ENCODE measurements at places on chromosomes 3 and 15.

GRCh38 chr15:59940928-59941327 lies 63.2 kb upstream of the FOXB1 start:
- DNase-seq: no peak

DNA sequence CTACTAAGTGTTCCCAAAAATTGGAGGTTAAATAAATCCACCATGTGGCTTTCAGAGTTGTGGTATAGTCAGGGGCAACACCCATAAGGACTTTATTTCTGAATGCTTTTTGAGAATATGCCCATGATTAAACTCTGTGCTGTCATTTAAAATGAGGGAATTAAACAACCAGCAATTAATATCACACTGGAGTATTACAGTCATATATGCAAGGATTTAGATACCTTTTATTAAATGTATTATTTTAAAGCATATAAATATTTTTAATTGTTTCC lies 227.6 kb downstream of the ZPLD1 start:
- no peak for DNase-seq

GRCh38 chr15:96888764-96889163 lies 558.3 kb downstream of the NR2F2 start:
- DNase-seq: no peak

GRCh38 chr3:15602146-15602536 lies 596 bp downstream of the BTD start:
- no peak for DNase-seq

DNA sequence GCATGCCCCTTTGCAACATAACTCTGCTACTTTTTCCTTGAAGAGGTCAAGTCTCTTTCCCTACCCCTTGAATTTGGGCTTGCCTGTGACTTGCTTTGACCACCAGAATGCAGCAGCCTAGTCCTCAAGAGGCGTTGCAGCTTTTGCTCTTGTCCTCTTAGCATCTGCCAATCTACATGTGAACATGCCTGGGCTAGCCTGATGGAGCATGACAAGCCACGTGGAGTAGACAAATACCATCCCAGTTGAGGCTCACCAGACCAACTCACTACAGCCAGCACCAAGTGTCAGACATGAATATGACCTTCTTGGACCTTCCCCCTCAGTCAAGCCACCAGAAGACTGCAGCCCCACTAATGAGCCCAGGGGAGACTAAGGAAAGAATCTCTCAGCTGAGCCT lies 32.9 kb downstream of the AMOTL2 start:
- DNase-seq: no peak

DNA sequence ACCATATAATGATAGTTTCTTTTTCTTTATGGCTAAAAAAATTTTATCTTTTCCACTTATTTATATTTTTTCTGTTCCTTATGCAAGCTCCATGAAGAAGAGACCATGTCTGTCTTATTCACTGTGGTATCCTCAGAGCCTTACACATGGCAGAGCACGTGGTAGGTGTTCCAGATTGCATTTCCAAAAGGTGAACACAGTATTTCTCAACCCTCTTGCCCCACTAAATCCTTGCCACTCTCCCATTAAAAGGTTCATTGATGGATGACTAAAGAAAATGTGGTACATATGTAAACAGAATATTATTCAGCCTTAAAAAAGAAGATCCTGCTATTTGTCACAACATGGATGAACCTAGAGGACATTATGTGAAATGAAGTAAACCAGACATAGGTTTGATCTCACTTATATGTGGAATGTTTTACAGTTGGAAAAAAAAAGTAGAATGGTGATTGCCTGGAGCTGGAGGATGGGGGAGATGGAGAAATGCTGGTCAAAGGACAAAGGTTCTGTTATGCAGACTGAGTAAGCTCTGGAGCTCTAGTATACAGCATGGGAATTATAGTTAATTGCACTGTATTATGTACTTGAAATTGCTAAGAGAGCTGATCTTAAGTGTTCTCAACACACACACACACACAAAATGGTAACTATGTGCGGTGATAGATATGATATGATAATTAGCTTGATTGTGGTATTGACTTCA lies 266.7 kb downstream of the CNTN3 start:
- DNase-seq: no peak

DNA sequence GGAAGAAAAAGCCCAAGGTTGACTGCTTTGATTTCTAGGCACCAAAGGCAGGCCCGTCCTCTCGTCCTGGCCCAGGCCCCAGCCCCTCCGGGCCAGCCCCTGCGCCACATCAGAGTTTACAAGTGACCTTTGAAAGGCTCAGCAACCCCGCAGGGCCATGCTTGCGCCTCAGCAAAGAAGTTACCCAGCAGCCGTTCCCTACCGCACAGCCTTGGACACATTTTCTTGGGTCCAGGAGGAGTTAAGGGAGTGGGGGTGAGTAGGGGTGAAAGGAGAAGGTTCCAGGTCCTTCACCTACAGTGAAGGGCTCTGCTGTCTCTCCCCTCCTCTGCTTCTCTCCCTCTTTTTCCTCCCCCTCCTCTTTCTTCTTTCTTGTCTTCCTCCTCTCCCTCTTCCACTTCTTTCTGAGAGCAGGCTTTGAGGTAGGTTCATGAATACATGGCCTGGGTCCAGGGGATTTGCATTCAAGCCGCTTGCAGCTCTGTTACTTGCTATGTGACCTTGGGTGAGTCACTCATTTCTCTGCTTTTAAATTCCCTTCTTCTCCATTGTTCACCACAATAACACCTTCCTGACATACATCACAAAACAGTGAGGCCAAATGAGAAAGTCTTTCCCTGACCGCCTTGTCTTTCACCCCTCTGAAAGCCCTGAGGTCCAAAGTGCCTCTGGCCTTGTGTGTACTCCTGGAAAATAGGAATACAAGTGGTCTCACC lies 223.3 kb upstream of the TPRG1 start:
- DNase-seq: no peak

GRCh38 chr3:124363476-124363875 lies 366.8 kb upstream of the UMPS start:
- DNase-seq: no peak

DNA sequence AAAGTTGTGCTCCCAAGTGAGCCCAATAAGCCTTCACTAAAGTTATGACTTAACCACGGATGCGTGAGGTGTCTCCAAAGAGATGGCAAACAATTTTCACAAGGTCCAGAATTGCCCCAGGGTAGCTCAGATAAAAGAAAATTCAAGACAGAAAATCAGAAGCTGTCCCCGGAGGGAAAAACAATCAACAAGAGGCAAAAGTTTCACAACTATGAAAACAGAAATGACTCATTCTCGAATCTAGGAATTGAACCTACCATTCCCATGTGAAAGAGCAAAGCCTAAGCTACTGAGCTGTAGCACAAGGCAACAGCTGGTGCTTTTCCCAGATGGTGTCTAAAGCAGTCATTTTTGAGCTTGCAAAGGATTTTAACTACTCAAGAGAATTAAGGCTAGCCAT lies 33.5 kb upstream of the MKRN3 start:
- no peak for DNase-seq

DNA sequence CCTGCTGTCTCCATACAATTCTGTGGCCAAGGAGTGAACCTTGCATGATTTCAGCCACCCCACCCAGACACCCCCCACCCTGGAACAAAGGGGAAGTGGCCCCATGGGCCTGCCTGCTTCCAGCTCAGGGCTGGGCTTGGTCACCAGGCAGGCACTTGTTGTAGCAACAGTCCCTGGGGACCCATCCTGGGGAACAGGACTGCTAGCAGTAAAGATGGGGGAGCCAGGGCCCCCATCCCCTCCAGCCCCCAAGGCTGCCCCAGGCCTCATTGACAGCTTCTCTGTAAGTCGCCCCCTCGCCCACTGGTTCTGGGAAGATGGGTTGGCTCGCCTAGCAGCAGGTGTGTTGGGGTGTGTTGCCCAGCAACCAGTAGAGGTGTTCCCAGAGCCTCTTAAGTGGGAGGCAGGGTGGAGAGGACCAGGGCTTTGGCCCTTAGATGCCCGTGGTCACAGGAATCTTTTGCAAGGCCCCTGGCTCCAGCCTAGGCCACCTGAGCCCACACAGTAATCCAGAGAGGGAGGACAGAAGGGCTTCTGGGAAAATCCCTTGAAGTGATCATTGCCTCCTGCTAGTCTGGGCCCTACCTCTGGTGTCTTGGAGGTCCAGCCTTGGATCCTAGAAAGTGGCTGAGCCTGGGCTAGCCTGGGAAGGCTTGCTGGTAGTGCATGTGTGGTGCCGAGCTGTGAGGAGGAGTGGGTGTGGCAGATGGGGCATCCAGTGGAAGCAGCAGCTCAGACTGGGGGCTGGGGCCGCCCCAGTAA lies 48.9 kb downstream of the CYP11A1 start:
- peak; percentile 44 for DNase-seq

GRCh38 chr15:52005748-52006701 lies 13.0 kb upstream of the MAPK6 start:
- peak; percentile 74 for DNase-seq

DNA sequence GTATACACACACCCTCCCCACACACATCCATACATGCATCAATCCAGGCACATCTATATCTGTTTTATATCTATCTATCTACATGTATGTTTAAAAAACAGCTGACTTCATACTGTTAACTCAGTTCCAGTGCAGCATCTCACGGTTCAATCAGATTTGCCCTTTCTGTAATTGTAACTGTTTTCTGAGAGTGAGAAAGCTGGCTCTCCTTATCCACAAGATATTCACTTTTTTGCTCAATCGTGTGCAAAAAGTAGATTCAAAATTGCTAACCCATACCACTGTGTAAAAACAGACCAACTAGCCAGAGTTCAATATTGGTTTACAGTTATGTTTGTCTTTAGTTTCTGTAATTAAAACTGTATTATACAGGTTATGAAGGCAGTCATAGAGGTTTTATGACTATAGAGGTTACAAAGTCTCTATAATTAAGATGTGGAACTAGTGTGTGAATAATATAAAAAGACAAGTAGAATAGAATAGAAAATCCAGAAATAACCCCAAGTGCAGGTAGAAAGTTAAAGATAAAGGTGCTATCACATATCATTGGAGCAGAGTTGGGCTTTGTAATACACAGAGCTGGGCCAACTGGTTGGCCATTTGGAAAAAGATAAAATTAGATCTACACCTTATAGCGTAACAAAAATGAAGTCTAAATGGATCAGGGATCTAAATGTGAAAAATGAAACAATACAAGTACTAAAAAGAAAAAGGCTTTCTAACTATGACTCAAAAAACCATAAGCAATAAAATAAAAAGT lies 20.1 kb upstream of the MCF2L2 start:
- no peak for DNase-seq

DNA sequence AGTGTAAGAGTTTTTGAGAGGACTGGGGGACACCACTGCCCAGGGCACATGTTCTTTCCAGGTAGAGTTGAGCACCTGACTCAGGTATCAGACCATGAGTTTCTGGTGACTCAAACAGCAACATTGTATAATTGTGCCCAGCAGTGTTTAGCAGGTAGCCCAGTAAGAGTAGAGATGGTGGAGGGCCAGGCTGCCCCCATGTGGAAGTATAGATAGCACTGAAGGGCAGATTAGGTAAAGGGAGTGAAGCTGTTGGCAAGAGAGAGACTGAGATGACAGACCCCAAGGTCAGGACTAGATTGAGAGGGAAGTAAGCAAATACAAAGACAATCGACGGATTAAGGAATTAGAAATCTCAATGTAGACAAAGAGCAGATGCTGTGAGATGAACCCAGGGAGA lies 74.6 kb downstream of the TRIM42 start:
- DNase-seq: no peak

DNA sequence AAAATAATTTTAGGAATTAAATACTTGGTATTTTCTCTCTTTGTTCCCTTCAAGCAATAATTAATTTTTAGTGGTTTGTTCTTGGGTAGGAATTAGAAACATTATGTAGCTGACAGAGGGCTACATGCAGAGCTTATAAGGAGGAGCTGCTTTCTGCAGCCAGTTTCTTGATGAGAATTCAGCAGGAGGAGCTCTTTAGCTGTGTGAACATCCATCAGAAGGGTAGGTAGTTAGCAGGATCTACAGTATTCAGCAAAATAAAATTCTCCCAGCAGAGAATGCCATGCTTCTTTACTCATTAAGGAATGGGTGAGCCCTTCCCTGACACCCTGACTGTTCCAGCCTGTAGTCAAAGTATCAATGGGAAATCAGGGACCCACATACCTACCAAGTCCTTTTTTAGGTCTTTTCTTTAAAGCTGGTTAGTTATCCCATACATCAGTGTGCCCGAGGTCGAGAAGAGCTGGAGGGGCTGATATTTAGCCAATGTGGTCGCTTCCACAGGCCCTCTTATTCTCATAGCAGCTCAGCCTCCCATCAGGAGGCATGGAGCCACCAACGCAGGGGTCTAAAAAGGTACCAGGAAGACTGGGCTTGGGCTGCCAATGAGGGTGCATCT lies 54.0 kb downstream of the KCNAB1 start:
- no peak for DNase-seq

GRCh38 chr3:5376761-5377160 lies 189.3 kb downstream of the EDEM1 start:
- no peak for DNase-seq

DNA sequence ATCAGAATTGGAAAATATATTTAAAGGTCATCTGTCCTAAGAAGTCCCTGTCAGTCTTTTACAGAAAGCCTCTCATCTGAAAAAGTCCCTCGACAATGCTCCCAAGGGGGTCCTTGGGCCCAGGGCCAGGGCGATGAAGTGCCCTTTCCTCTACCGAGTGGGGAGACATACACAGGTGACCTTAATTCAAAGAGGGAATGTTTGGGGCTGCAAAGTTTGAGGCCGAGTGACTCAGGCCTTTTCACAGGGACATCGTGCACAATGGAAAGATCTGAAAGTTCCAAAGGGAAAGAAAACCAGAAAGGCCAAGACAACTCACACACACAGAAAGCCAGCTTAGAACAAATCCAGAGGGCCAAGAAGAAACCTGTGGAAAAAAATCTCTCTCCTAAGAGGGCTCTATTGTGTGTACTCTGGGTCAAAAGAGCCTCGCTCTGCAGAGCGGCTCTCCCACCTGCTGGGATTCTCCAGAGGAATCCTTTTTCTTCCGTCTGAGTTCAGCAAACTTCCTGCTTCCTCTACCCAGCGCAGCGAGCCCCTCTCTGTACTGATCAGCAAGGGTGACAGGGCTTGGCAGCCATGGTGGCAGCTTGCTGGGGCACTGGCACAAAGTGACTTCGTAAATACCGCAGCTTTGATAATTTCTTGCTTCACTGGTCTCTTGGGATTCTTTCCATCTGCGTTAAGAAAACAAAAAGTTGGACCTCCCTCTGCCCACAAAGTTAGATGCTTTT lies 259.1 kb downstream of the OPA1 start:
- no peak for DNase-seq

GRCh38 chr15:29268706-29269484 lies 727 bp downstream of the NSMCE3 start:
- no peak for DNase-seq

DNA sequence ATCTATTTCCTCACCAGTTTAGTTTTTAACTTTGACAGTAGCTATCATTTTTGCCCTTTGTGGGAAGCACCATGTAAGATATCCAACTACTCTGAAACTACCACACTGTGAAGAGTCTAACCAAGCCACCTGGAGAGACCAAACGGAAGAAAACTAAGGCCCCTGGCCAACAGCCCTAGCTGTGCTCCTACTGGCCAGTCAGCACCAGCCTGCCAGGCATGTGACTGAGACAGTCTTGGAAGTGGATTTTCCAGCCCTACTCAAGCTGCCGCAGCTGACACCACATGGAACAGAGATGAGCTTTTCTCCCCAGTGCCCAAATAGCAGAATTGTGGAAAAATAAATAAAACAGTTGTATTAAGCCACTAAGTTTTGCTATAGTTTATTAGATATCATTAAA lies 2.9 kb upstream of the TBC1D5 start:
- no peak for DNase-seq

Data from GM06990 (cell line).